Stimulated activated CD8-positive, alpha-beta memory T cell treated with anti-CD3 and anti-CD28 coated beads, Interleukin-7, amount 100 ng/mL, for 1 hour (primary cell): ENCODE measurements at places on chromosomes 3 and 15.

GRCh38 chr15:85821545-85821944, 26.8 kb upstream of the KLHL25 start:
- DNase-seq: no peak

GRCh38 chr3:182786564-182787196, 6.6 kb upstream of the ATP11B start:
- DNase-seq: no peak

DNA sequence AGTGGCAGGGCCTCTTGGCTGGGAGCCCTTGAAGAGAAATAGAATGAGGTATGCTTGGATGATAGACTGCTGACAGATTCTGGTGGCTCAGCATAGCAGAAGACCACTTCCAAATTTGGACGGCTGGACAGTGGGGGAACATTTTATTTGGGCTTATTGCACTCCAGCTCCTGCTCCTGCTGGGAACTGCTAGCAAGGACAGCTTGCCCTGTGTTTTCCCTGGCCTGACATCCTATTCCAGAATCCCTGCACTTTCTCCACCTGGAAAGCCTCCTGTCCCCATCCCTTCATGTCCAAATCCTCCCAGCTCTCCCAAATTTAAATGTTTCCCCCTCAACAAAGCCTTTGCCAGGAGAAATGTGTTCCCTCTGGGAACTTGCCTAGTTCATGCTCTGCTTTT, 9.8 kb upstream of the COLQ start:
- no peak for DNase-seq

DNA sequence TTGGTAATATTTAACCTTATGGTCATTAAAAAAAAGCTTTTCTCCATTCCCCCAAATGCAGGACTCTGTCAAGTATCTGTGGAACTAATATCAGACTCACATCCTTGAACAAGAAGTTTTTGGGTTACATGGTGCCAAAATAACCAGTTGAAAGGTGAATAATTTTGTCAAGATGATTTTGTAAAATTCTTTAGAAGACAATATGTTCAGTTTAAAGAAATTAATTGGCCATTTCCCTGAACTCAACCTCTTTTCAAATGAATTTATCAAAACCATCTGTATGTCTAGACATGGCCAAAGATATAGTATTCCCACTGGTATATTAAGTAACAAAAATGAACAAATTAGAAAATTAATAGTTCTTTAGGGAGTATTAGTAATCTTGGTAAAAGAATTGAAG, 280.5 kb downstream of the MBNL1 start:
- no peak for DNase-seq

- DNase-seq: no peak
Observed at GRCh38 chr3:30583973-30584372, 22.4 kb upstream of the TGFBR2 start.

DNA sequence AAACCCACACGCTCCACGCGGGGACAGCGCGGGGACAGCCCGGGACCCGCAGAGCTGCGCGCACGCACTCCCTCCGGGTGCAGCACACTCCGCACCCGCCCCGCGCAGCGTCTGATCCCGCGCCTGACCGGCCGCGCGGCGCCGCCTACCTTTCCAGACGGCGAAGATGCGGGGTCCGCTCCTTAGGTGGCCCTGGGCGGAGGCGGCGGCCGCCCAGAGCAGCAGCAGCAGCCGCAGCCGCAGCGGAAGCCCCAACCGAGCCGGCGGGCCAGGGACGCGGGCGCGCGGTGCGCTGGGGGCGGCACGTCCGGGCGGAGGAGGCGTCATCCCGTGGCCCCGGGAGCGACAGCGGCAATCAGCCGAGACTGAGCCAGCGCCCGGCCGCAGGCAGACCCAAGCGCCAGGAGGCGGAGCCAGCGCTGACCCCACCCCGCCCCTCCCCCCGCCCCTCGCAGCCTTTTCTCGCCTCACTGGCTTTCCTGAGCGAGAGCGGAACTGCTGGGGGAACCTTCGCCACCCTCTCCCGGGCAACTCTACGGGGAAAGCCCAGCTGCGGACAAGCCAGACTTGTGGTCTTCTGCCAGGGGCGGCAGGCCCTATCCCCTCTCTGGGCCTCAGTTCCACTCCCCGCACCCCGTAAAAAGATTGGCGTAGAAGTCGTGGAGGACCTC, at the start of gene SEMA7A:
SEMA7A (minus strand) TSS at position 367 of the 671 bp plus-strand sequence; CDS start at position 327, 40 bp downstream.
- peak; percentile 48 for DNase-seq

GRCh38 chr3:39133822-39134221, 19.6 kb downstream of the CSRNP1 start:
- DNase-seq: no peak
